ENCODE measurements at places on chromosomes 3 and 15.

GRCh38 chr15:71815301-71815700 is 4.9 kb downstream of the NR2E3 start:
- DNase-seq = no peak

DNA sequence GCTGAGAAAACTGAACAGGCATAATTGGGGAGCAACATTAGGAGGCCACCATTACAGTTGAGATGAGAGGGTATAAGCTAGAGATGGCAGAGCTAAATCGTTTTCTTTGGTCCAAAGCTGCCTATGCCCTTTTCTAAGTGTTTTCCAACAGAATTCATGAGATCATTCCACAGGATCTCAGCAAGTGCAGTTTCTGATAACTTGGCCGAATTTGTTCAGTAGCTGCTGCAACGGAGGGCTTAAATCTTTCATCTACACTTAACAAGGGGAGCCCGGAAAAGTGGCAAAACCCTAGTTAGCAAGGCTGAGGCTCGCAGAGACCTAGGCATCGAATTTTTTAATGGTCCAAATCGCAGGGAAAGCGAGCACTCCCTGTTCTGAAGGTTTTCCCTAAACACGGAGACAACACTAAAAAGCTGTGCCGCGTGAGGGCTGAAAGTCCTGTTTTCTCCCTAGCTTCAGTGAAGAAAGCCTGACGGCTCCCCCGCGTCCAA is 531 bp upstream of the BLOC1S6 start:
- DNase-seq = no peak

DNA sequence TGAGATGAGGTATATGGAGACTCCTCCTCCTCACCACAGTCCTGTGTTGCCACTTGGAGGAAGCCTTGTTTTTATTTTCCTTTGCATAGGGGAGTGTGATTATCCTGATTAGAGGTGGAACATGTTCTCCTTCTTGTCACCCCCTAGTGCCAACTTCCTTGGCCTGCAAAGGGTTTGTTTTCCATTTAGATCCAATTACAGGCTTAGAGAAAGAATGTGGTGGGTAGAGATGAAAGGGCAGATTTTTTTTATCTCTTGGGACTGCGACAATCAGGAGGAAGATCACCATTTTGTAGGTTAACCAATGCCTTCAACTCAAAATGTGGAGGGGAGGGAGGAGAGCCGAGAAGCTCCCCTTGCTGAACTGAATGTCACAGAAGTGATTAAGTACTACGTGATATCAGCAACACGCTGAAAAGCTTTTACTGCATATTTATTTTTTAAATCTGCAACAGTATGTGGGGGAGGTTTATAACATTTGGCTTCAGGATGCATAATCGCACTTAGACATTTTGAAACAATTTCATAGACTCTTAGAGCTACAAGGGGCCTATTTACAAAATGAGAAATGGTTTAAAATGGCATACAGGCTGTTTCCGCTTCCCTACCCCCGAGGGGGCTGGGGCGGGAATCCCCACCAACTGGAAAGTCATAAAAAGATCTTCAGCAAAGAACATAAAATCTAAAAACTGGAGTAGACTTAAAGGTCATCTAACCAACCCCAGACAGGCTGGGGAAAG is 2.4 kb downstream of the LMCD1 start:
- DNase-seq = no peak

GRCh38 chr3:106877627-106878026 is 499.6 kb upstream of the CCDC54 start:
- no peak for DNase-seq

DNA sequence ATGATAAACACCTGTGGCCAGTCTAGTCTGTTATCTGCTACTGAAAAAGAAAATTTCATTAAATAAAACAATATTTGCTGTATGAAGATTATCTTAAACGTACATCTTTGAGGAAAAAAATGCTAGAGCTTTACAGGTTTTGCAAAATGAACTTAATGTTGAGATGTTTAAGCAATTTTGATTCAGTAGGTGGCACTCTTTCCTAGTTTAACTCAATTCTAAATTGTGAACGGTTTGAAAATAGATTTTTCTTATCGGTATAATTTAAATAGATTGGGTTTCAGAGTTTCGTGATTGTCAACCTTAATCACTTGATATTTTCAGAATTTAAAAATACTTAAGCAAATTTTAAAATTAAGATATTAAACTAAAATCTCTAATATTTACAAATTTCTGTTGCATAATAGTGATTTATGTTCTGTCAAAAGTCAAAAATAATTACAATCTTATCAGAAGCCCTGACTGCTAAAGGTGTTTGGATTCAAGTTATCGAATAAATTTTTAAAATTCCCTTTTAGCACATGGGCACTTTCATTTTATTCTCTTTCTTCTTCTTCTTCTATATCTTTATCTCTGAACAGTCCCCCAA is 7.0 kb upstream of the RNF111 start:
- DNase-seq = peak; percentile 11

DNA sequence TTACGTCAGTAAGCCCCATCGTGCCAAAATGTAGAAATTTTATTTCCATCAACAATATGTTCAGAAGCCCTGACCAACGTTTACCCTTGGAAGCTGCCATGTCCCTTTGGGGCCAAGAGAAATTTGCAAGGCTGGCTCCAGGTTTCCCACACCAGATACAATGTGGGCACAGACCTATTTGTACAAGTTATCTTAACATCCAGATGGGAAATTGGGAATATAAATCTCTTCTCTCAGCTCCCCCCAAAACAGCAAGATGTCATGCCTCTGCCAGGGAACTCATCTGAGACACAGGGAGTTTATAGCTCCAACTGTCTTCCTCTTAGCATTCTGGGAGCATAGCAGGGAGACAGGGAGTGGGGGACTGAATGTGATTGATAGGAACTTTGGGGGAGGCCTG is 9.3 kb upstream of the DPPA2 start:
- no peak for DNase-seq

GRCh38 chr3:148004331-148004730 is 595.2 kb downstream of the ZIC1 start:
- no peak for DNase-seq

DNA sequence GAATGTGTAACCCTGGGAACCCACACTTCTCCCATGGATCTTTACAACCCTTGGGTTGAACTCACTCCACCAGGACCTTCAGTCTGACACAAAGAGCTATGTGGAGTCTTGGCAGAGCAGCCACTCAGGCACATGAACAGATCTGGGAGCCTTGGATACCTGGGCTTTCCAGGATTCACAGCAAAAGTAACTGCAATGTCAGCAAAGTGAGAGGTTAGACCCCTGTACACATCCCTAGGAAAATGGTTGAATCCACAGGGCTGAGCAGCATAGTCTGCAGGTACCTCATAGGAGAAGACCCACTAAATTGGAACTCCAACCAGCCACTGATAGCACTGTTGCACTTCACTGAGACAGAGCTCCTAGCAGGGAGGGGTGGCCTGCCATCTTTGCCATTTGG is 59.6 kb downstream of the ILDR1 start:
- DNase-seq = no peak

GRCh38 chr15:41334293-41335120 is 1.8 kb downstream of the NUSAP1 start:
- DNase-seq = no peak

GRCh38 chr3:33047842-33048834 is 48.8 kb downstream of the GLB1 start:
- DNase-seq = no peak

GRCh38 chr3:61903074-61903473 is 341.7 kb downstream of the PTPRG start:
- no peak for DNase-seq

- peak; percentile 50 for DNase-seq
These were observed 55.9 kb upstream of the C3orf80 start for GRCh38 chr3:160169139-160169976.

DNA sequence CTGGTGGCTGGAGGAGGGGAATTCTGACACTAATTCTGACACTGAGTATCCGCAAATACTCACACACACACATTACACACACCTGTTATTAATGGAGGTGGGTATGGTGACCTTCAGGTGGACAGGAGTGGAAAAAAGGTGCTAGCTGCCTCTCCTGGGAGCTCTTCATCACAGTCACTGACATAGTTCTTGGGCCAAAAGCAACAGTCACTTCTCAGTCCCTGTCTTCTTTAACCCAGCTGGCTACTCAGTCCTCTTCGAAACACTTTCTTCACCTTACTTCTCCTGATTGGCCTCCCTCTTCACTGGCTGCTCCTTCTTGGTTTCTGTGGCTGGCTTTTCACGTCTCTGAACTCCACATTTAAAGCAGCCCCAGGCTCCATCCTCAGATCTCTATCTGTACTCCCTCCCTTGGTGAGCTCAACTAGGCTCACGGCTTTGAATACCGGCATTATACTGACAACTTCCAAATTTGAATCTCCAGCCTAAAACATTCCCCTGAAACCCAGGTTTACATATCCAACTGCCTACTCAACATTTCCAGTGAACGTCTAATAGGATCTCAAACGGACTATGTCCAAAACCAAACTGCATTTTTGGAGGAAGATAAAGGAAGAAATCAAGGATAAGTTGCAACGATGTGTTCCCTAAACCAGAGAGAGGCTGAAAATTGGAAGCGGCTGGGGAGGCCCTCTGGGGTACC is 53.2 kb upstream of the HEG1 start:
- DNase-seq = no peak

DNA sequence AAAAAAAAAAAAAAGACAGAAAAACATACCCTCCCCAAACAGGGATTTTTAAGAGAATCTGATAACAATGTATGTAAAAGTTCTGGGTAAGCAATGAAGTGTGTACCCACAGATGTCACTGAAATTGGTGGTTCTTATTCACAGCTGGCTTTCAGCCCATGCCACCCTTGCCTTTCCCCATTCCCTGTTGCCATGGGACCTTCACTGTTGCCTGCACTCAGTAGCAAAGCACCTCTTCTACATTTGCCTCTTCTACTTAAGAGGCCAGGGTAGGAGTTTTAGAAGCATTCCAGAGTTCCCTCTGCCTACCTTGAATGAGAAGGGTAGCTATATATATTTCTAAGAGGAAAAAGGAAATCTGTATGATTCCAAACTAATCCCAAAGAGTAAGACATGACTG is 57.4 kb downstream of the FMN1 start:
- DNase-seq = no peak

GRCh38 chr3:81763001-81763400 is 1.6 kb upstream of the GBE1 start:
- no peak for DNase-seq

GRCh38 chr3:22729981-22730380 is 473.1 kb upstream of the UBE2E2 start:
- DNase-seq = no peak

DNA sequence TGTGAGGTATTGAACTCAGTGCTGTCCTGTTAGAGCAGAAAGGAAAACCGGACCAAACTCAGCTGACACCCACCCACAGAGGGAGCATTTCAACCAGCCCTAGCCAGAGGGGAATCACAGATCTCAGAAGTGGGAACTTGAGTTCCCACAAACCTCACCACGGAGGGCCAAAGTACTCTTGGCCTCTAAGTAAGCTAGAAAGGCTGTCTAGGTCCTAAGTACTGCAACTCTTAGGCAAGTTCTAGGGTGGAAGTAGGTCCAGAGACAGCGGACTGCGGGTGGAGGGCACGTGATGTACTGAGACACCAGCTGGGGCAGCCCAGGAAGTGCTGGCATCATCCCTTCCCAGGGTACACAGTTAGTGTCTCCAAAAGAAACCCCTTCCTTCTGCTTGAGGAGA is 34.1 kb downstream of the EOMES start:
- no peak for DNase-seq

GRCh38 chr3:37320276-37320675 is 145.9 kb upstream of the LRRFIP2 start:
- DNase-seq = no peak

GRCh38 chr3:775178-775880 is 317.5 kb upstream of the CNTN6 start:
- DNase-seq = no peak

- DNase-seq = no peak
These were observed 578.7 kb upstream of the NECTIN3 start for GRCh38 chr3:110492876-110493275.

DNA sequence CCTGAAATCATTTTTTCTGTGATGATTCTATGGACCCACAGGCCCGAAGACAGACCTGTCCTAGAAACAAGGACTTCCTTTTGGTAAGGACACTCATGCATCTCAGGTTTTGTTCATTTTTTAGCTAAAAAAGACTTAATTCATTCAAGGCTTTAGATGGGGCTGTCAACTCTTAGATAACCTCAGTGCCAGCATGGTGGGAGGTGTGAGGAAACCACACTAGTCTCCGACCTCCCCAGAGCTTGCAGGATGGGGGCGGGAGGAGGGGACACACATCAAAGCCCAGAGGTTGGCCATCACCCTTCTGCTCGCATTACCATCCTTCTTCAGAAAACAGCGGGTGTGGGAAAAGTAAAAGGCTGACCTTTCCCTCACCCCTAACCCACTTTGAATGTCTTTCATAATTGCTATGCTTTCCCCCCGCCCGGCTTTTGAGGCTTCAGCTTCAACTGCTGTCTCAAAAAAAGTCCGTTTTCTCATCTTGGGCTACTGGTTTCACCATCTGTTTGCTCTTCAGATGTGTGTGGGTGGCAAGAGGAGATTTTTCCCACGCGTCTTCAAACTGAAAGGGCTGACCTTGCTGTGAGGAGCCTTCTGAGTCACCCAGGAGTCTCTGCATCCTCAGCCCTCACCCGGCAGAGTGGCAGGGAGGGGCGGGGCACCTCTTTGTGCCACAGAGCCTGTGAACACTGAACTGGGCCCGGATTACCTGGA is 27.6 kb upstream of the CXCR6 start:
- no peak for DNase-seq

DNA sequence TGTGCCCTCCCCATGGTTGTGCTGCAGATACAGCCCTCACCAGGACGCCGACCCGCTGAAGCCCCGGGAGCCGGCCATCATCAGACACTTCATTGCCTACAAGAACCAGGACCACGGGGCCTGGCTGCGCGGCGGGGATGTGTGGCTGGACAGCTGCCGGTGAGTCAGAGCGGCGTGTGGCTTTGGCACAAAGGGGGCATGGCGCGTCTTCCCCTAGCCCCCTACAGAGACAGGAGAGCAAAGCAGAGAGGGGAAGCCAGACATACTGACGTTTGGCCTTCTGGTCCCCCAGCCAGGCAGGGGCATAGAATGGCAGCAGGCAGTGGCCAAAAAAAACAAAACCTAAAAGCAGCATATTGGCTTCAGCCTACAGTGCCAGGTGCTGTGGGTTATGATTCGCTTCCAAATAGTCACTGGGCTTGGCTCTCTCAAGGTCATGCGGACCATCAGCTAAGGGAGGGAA is 64.0 kb downstream of the MESD start:
- DNase-seq = no peak

GRCh38 chr3:11228041-11228440 is 44.2 kb upstream of the ATG7 start:
- DNase-seq = no peak

GRCh38 chr3:144162042-144162441 is 190.4 kb downstream of the DIPK2A start:
- DNase-seq = peak; percentile 72

DNA sequence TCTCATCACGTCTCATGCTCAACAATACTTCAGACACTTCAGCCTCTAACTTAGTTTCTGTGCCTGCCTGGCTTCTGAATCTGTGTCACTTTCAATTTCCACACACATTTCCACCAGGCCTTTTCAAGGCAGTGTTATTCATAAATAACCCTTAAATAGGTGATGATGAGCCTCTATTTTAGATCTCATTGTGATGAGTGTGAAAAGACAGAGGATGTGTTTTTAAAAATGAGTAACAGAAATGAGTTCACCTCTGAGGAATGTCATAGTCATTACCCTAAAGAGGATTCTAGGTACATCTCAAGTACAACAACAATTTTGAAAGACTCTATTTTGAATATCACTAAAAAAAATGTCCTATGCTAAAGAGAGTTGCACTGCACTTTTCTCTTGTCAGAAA is 64.6 kb downstream of the STAC start:
- no peak for DNase-seq

- no peak for DNase-seq
These were observed 238.0 kb downstream of the MYRIP start for GRCh38 chr3:40047406-40047805.
